ENCODE measurements at places on chromosomes 6 and 20.

DNA sequence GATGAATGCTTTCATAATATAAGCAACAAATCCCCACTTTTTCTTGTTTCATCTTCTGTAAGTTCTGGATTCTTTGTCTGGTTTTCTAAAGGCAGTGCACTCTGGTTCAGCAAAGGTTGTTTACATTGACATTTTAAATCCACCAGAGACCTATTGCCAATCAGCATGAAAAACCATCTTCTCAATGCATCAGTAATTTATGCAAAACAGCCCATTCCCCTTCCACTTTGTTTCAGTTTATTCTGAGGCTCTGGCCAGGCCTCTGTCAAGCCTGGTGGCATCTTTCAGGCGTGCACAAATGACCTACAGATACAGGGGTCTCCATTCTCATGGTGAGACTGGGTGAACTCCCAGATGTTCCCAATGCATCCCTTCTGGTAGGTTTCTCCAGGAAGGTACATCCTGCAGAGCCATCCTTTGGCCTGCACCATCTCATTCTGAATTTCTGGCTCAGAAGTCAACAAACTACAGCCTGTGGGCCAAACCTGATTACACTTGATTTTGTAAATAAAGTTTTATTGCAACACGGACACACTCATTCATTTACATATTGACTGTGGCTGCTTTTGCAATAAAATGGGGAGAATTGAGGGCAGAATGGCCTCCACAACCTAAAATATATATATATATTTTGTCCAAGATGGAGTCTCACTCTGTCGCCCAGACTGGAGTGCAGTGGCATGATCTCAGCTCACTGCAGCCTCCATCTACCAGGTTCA lies 405.4 kb downstream of the PREX1 start:
- no peaks in the 10 kb centered on the region for H3K4me1 ChIP-seq
- H3K27me3 ChIP-seq, result peaks cover 13% of the 10 kb centered on the region
- no peak overlapping the region for H3K27ac ChIP-seq
- DNase-seq, result no peak

GRCh38 chr6:156840606-156841005 lies 63.4 kb downstream of the ARID1B start:
- H3K4me1 ChIP-seq, result peaks cover 36% of the 10 kb centered on the region
- no peaks in the 10 kb centered on the region for H3K36me3 ChIP-seq
- H3K27ac ChIP-seq, result peak overlapping the region; percentile 45
- no peak for DNase-seq
- no peaks in the 10 kb centered on the region for H3K27me3 ChIP-seq

- H3K36me3 ChIP-seq, result no peaks in the 10 kb centered on the region
- H3K4me1 ChIP-seq, result no peaks in the 10 kb centered on the region
- DNase-seq, result no peak
- H3K4me3 ChIP-seq, result no peak overlapping the region
- no peaks in the 10 kb centered on the region for H3K27me3 ChIP-seq
Observed at GRCh38 chr6:9514146-9514545, 900.7 kb downstream of the TFAP2A start.

- DNase-seq, result no peak
- H3K4me1 ChIP-seq, result peaks cover 6% of the 10 kb centered on the region
- H3K36me3 ChIP-seq, result no peaks in the 10 kb centered on the region
Observed at GRCh38 chr20:8542110-8542486, 410.0 kb downstream of the PLCB1 start.

GRCh38 chr20:62804021-62804626 lies 511 bp upstream of the OGFR start:
- peaks cover under 1% of the 10 kb centered on the region for H3K36me3 ChIP-seq
- no peak overlapping the region for H3K27ac ChIP-seq
- peak overlapping the region; percentile 92 for H3K4me3 ChIP-seq
- H3K4me1 ChIP-seq, result peaks cover 27% of the 10 kb centered on the region

DNA sequence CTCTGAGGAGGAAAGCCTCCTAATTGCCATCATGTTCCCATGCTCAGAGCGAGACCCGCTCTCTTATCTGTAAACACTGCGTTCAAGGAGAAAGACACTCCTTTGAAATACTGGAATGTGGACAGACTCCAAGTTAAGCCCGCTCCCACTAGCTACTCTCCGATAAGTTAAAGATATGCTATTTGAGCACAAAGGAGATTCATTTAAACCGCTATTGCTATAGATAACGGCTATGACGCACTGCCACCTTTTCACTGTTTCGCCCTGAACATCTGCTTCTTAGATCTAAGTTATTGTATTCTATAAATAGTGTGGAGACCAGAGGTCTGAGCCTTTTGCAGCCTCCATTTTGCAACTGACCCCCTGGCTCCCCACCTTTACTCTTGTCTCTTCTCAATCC lies 82.3 kb downstream of the GPX5 start:
- DNase-seq, result no peak
- H3K27ac ChIP-seq, result no peak overlapping the region
- no peaks in the 10 kb centered on the region for H3K36me3 ChIP-seq
- no peak overlapping the region for H3K4me3 ChIP-seq

- H3K4me1 ChIP-seq, result no peaks in the 10 kb centered on the region
- H3K27me3 ChIP-seq, result peaks cover 27% of the 10 kb centered on the region
- H3K4me3 ChIP-seq, result no peak overlapping the region
- no peak overlapping the region for H3K27ac ChIP-seq
Observed at GRCh38 chr6:31305703-31306219, 33.9 kb upstream of the HLA-C start.

GRCh38 chr6:69758214-69758613 lies 38.6 kb downstream of the LMBRD1 start:
- H3K4me3 ChIP-seq, result no peak overlapping the region
- H3K4me1 ChIP-seq, result no peaks in the 10 kb centered on the region
- no peak overlapping the region for H3K27ac ChIP-seq
- H3K36me3 ChIP-seq, result no peaks in the 10 kb centered on the region
- no peak for DNase-seq
- no peaks in the 10 kb centered on the region for H3K27me3 ChIP-seq

DNA sequence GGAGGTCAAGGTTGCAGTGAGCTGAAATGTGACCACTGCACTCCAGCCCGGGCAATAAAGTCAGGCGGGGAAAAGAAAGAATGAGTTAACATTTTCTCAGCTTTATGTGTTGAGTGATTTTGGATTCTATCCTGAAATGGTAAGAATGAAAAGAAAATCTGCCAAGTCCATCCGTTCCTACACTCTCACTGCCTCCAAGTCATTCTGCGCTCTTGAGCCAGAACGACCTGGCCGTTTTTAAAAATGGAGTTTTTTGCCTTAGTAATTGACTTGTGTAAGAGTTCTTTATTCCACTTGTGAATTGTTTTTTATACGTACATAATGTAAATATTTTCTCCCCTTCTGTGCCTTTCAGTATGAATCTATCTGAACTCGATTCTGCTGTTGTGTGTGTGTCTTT lies 28.7 kb downstream of the DNAJC5 start:
- H3K4me1 ChIP-seq, result no peaks in the 10 kb centered on the region
- H3K27me3 ChIP-seq, result no peaks in the 10 kb centered on the region
- peaks cover 20% of the 10 kb centered on the region for H3K36me3 ChIP-seq
- no peak overlapping the region for H3K27ac ChIP-seq
- H3K4me3 ChIP-seq, result no peak overlapping the region
- no peak for DNase-seq

- no peaks in the 10 kb centered on the region for H3K4me1 ChIP-seq
- H3K27me3 ChIP-seq, result peaks cover 5% of the 10 kb centered on the region
- H3K27ac ChIP-seq, result peak overlapping the region; percentile 72
- no peaks in the 10 kb centered on the region for H3K36me3 ChIP-seq
- peak; percentile 68 for DNase-seq
- H3K4me3 ChIP-seq, result no peak overlapping the region
Observed at GRCh38 chr6:13979284-13980171, 54.8 kb downstream of the RNF182 start.

- H3K27ac ChIP-seq, result no peak overlapping the region
- H3K36me3 ChIP-seq, result no peaks in the 10 kb centered on the region
Observed at GRCh38 chr20:38109591-38110524, 55.2 kb downstream of the TGM2 start.

- no peak overlapping the region for H3K4me3 ChIP-seq
- H3K27me3 ChIP-seq, result no peaks in the 10 kb centered on the region
- H3K36me3 ChIP-seq, result no peaks in the 10 kb centered on the region
- H3K4me1 ChIP-seq, result no peaks in the 10 kb centered on the region
- H3K27ac ChIP-seq, result no peak overlapping the region
- no peak for DNase-seq
Observed at GRCh38 chr6:95693108-95693507, 115.8 kb downstream of the MANEA start.

DNA sequence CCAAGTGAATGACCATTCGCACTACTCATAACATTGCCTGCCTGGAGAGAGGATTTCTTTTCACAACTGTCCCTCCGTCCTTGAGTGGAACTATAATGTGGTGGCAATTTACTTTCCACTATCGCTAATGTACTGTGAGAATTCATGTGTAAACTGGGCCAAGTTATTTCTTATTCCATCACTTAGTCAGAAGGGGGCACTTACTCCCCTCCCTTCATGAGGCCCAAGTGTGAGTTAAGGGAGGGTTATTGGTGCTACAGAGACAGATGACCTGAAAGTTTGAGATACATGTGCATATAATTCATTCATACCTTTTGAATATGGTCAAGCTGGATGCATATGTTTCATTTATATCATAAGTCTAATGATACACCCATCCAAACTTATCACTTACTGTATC lies 65.2 kb upstream of the LOC128125822 start:
- H3K4me3 ChIP-seq, result no peak overlapping the region
- no peak overlapping the region for H3K27ac ChIP-seq
- H3K4me1 ChIP-seq, result no peaks in the 10 kb centered on the region
- H3K36me3 ChIP-seq, result no peaks in the 10 kb centered on the region
- no peaks in the 10 kb centered on the region for H3K27me3 ChIP-seq
- DNase-seq, result no peak

- no peak overlapping the region for H3K4me3 ChIP-seq
- H3K27ac ChIP-seq, result no peak overlapping the region
- DNase-seq, result peak; percentile 24
- peaks cover 29% of the 10 kb centered on the region for H3K27me3 ChIP-seq
- H3K36me3 ChIP-seq, result no peaks in the 10 kb centered on the region
Observed at GRCh38 chr6:13923527-13924145, 1.1 kb upstream of the RNF182 start.

- H3K27ac ChIP-seq, result no peak overlapping the region
- H3K4me3 ChIP-seq, result no peak overlapping the region
- H3K36me3 ChIP-seq, result no peaks in the 10 kb centered on the region
- H3K4me1 ChIP-seq, result no peaks in the 10 kb centered on the region
- H3K27me3 ChIP-seq, result no peaks in the 10 kb centered on the region
Observed at GRCh38 chr20:60694763-60695162, 557.3 kb upstream of the CDH4 start.

- H3K4me1 ChIP-seq, result peaks cover 7% of the 10 kb centered on the region
- no peak for DNase-seq
- no peak overlapping the region for H3K4me3 ChIP-seq
- peaks cover 46% of the 10 kb centered on the region for H3K27me3 ChIP-seq
Observed at GRCh38 chr20:25087186-25087929, 5.4 kb upstream of the VSX1 start.

GRCh38 chr6:122476131-122476530 lies 4.5 kb upstream of the SERINC1 start:
- no peak overlapping the region for H3K27ac ChIP-seq
- peaks cover 3% of the 10 kb centered on the region for H3K4me1 ChIP-seq
- no peaks in the 10 kb centered on the region for H3K36me3 ChIP-seq
- H3K4me3 ChIP-seq, result no peak overlapping the region
- DNase-seq, result peak; percentile 58
- no peaks in the 10 kb centered on the region for H3K27me3 ChIP-seq

DNA sequence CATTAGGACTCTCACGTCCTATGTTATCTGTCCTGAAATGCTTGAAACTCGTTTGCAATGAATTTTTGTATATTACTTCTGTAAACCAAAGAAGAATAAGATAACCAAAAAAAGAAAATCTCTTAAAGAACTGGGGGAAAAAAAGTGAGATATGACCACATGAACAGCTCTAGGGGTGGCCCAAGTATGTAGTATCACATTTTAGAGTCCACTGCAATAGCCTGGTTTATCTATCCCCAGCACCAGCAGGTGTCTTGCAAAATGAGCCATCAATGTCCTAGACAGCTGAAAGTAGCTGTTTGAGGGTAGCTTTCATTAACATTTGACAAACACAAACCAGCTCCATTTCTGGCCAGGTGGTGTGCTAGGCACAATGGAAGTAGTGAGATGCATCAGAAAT lies 102.8 kb downstream of the PXDC1 start:
- H3K36me3 ChIP-seq, result no peaks in the 10 kb centered on the region
- H3K4me3 ChIP-seq, result no peak overlapping the region
- no peaks in the 10 kb centered on the region for H3K4me1 ChIP-seq
- no peaks in the 10 kb centered on the region for H3K27me3 ChIP-seq
- no peak for DNase-seq

GRCh38 chr6:22596011-22596410 lies 26.6 kb downstream of the HDGFL1 start:
- no peak for DNase-seq
- H3K4me1 ChIP-seq, result no peaks in the 10 kb centered on the region
- H3K27ac ChIP-seq, result no peak overlapping the region
- H3K27me3 ChIP-seq, result no peaks in the 10 kb centered on the region
- H3K4me3 ChIP-seq, result no peak overlapping the region
- no peaks in the 10 kb centered on the region for H3K36me3 ChIP-seq

DNA sequence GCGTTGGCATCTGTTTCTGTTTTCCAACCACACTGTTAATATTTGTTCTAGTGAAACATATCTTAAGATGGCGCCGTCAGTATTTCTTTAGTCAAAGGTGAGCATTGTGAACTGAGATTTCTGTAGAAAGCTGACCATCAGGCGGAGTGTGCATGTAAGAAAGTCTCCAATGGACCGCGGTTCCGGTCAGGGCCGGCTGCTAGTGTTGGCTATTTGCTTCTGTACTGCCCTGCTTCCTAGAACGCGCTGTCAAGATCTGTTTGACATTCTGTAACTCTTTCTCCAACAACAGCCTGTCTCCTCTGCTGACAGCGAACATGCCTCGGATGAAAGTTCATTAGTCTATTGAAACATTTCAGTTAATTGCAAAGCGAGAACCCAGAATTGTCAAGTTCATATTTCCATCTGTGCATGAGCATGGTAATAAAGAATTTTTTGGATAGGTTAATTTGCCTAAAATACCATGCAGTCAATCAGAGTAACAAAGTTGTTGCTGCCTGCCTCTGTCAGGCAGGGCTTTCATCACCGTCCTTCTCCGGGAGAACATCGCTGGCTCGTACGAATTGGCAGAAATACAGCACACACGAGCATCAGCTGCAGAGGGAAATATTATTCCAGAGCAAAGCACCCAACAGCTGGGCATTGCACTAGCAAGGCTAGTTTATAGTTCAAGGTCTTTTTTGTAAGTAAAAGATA lies 369.1 kb downstream of the CDH4 start:
- no peak overlapping the region for H3K27ac ChIP-seq
- H3K4me3 ChIP-seq, result no peak overlapping the region
- H3K4me1 ChIP-seq, result no peaks in the 10 kb centered on the region
- DNase-seq, result no peak

DNA sequence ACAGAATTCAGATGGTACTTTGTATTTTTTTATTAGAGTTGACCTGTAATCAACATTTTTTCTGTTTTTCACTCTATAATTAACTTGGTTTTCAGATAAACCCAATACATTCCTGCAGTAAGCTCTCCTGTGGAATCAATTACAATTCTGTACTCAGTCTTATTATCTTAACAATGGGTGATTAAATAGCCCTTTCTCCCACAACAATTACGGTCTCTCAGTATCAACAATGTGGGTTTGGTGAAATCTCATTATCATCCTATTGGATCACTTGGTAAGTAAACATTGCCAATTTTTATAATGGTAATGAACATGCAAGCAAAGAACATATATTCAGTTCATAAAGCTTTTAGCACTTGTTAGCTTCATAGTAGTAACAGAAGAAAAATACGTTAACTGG lies 438.9 kb upstream of the EPHA7 start:
- DNase-seq, result no peak
- H3K4me3 ChIP-seq, result no peak overlapping the region
- H3K4me1 ChIP-seq, result no peaks in the 10 kb centered on the region
- no peak overlapping the region for H3K27ac ChIP-seq
- H3K36me3 ChIP-seq, result no peaks in the 10 kb centered on the region

Measured in common myeloid progenitor, CD34-positive (primary cell).